ENCODE measurements at places on chromosomes 5 and 9. TPM values are rescaled to one million over a fixed set of nuclear protein-coding genes. Genes with fewer than 3 reads are reported as not detected.

- H3K4me3 ChIP-seq = no peak overlapping the region
- no peaks in the 10 kb centered on the region for H3K4me1 ChIP-seq
- DNase-seq = no peak
- H3K36me3 ChIP-seq = no peaks in the 10 kb centered on the region
These were observed 90.2 kb upstream of the PARP8 start for GRCh38 chr5:50576265-50576664.

DNA sequence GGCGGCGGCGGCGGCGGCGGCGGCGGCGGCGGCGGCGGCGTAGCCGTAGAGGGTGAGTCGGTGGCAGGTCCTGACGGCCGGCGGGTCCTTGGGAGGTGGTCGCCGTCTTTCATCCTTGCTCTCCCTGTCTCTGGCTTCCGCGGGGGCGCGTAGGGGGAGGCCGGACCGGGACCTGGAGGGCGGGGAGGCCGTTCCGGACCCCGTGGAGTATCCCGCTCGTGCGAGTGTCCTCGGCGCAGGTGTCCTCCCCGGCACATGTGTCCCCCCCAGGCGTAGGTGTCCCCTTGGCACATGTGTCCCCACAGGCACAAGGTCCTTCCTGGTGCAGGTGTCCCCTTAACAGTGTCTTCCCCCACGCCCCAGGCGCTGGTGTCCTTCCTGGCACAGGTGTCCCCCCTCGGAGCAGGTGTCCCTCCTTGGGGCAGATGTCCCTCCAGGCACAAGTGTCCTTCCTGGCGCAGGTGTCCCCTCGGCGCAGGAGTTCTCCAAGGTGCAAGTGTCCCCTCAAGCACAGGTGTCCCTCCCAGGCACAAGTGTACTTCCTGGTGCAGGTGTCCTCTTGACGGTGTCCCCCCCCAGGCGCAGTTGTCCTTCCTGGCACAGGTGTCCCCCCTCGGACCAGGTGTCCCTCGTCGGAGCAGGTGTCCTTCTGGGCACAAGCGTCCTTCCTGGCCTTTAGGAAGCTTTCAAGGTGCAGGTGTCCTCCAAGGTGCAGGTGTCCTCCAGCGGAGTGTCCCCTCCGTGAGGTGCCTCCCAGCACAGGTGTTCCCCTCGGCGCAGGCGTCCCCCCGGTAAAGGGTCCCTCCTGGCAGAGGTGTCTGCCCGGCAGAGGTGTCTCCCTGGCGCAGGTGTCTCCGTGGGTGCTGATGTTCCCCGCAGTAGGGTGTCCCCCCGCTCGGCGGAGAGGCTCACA, 519 bp downstream of the EXOC3 start:
- peak overlapping the region; percentile 92 for H3K4me3 ChIP-seq
- H3K27me3 ChIP-seq = no peaks in the 10 kb centered on the region
- peaks cover 30% of the 10 kb centered on the region for H3K4me1 ChIP-seq
- H3K27ac ChIP-seq = peak overlapping the region; percentile 90

DNA sequence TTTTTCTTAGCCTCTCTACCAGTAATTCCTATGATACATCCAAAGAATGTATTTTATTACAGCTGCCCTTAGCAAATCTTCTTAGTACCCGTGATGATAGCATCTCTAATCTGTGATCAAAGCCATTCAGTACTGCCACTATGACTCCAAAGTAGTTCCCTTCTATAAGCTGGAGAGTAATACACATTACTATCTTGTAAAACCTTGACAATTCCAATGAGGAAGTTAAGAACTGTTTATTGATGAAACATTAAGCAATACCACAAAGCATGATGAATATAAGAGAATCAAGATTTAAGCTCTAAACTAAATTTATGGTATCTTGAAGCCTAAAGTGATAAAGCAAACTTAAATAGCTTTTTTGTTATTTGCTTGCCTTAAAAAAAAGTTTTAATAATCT, 86.1 kb downstream of the SMIM23 start:
- no peak overlapping the region for H3K4me3 ChIP-seq
- no peaks in the 10 kb centered on the region for H3K27me3 ChIP-seq
- H3K4me1 ChIP-seq = peaks cover 7% of the 10 kb centered on the region
- peaks cover 90% of the 10 kb centered on the region for H3K36me3 ChIP-seq
- no peak for DNase-seq

LPAR1 gene
- total RNA-seq = 12.4 TPM

AFAP1L1 gene
- total RNA-seq = 40.6 TPM

GRCh38 chr9:93081931-93082330, 14.1 kb upstream of the CARD19 start:
- H3K27me3 ChIP-seq = no peaks in the 10 kb centered on the region
- DNase-seq = no peak
- H3K4me1 ChIP-seq = no peaks in the 10 kb centered on the region
- H3K4me3 ChIP-seq = no peak overlapping the region
- no peak overlapping the region for H3K27ac ChIP-seq

PTGDS gene
- 3,579 TPM for total RNA-seq

ITK gene
- total RNA-seq = 0.36 TPM

DNA sequence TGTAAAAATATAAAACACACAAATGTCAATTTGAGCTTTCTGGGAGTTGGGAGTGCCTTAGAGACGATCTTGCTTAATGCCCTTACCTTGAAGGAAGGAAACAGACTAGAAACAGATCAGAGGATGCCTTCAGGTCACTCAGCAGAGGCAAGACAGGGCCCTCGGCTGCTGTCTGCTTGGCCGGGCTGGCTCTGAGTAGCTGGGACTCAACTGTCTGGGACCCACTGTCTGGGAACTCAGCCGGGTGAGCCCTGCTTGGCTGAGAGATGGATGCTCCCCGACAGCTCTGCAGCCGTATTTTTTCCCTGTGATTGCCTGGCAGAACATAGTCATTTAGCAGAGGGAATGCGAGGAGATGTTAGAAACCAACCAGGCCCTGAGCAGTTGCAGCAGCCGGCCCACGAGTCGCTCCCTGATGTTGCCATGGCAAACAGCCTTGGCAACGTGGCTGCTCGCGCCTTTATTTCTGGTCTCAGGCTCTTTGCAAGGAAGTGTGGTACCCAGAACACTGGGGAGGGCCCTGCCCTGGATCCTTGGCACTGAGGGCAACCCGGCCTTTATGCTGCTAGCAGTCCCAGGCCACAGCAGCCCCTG, 10.9 kb downstream of the PPARGC1B start:
- H3K36me3 ChIP-seq = no peaks in the 10 kb centered on the region
- DNase-seq = no peak
- no peak overlapping the region for H3K4me3 ChIP-seq
- peaks cover 100% of the 10 kb centered on the region for H3K4me1 ChIP-seq
- H3K27ac ChIP-seq = peak overlapping the region; percentile 95

DNA sequence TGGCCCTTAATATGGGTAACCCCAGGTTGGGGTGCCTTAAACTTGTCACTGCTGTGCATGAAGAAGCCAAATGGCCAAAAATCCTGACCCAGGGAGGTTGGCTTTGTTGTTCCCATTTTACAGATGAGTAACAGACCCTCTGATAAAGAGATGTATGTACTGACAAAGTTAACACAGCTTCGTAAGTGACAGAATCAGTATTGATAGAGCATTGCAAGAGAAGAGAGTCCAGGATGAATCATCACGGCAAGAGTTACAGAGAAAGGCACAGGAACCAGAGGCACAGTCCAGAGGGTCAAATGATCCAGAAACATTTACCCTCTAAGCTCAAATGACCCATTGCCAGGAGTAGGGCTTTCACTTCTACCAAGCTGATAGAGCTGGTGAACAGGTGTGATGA, 103.8 kb upstream of the SMC2 start:
- no peak overlapping the region for H3K4me3 ChIP-seq
- H3K27me3 ChIP-seq = no peaks in the 10 kb centered on the region
- no peak for DNase-seq
- H3K27ac ChIP-seq = no peak overlapping the region
- no peaks in the 10 kb centered on the region for H3K36me3 ChIP-seq

GRCh38 chr5:136453986-136454758, 88.8 kb upstream of the TRPC7 start:
- H3K4me1 ChIP-seq = no peaks in the 10 kb centered on the region
- H3K4me3 ChIP-seq = no peak overlapping the region
- H3K27me3 ChIP-seq = peaks cover 18% of the 10 kb centered on the region
- no peak overlapping the region for H3K27ac ChIP-seq

DNA sequence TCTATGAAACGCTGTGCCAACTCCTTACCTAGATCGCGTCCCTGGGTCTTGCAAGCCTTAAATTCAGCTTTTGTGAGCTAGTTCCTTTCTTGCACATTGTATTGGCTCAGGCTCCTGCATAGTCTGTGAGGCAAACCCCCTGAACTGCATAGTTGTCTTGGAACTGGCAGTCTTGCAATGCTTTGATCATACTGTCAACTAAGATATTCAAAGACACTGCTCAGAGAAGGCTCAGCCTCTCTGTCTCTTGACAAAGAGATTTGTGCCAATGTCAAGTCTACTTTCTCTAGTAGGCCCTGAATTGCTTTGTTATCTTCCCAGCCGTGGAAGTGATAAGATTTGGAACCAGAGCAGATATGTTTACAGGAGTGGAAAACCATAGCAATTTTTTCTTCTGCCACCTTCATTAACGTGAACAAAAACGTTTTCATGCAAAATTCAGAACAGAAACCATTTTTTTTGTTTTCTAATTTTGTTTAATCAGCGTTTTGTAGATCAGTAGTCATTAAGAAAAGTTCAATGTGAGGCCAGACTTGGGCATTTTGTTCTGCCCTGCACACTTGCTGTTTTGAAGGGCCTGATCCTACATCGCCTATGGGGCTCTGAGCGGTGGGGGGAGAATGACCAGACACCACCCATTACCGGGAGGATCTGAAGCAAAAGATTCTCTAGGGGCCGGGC, 27.6 kb upstream of the ENTREP1 start:
- DNase-seq = no peak
- no peak overlapping the region for H3K4me3 ChIP-seq
- H3K27me3 ChIP-seq = no peaks in the 10 kb centered on the region
- peaks cover 27% of the 10 kb centered on the region for H3K4me1 ChIP-seq

DNA sequence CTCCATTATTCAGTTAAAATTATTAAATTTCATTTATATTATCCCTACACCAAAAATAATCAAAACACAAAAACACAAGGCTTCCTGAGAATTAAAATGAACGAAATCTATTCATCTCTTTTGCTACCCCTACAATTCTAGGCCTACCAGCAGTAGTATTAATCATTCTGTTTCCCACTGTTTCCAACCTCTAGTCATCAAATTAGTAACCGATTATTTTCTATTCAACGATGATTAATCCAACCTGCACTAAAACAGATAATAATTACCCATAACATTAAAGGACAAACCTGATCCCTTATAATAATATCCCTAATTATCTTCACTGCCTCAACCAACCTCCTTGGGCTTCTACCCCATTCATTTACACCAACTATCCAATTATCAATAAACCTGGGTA, 86.0 kb downstream of the INSL6 start:
- no peak overlapping the region for H3K27ac ChIP-seq
- H3K4me3 ChIP-seq = no peak overlapping the region
- DNase-seq = no peak
- H3K36me3 ChIP-seq = peaks cover 3% of the 10 kb centered on the region

DNA sequence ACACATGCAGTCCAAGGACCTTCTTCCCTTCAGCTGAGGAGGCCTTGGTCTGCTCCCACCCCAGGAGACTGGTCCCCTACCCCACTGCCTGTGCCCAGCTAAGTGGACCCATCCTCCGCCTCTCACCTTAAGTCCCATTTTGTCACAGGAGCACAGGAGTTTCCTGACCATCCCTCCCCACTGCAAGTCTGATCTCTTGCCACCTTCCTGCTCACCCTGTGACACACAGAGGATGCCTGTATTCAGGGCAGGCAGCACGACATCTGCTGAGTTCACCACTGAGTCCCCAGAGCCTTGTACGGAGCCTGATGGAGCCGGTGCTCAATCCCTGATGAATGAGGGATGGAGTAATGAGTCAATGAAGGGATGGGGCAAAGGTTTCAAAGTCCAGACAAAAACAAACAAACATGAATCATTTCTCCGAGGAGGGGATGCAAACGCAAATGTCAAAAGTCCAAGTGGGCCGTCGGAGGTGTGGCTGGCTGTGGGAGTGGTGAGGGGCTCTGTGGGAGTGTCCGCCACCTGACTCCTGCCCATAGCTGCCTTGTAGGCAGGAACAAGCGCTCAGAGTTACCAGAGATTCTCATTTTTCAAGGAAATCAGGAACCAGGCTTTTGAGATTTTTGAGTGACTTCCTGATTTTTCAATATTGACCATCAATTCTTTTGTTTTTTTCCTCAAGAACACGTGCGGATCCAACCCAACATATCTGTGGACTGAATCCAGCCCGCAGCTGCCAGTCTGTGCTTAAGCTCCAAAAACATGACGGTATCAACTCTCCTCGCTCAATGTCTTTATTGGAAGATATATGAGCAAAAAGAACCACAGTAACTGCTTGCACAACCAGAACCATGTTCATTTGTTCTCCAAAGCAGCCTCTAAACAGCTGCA, 4.4 kb downstream of the RAPGEF1 start:
- peaks cover 93% of the 10 kb centered on the region for H3K4me1 ChIP-seq
- peaks cover 8% of the 10 kb centered on the region for H3K36me3 ChIP-seq
- peak overlapping the region; percentile 94 for H3K27ac ChIP-seq
- H3K27me3 ChIP-seq = no peaks in the 10 kb centered on the region
- no peak overlapping the region for H3K4me3 ChIP-seq

F12 gene
- total RNA-seq = not detected

GRCh38 chr5:160635046-160635445, 213.4 kb downstream of the PTTG1 start:
- H3K27me3 ChIP-seq = peaks cover 20% of the 10 kb centered on the region
- DNase-seq = no peak
- no peaks in the 10 kb centered on the region for H3K36me3 ChIP-seq
- no peak overlapping the region for H3K27ac ChIP-seq

SHISAL2B gene
- total RNA-seq = not detected

DNA sequence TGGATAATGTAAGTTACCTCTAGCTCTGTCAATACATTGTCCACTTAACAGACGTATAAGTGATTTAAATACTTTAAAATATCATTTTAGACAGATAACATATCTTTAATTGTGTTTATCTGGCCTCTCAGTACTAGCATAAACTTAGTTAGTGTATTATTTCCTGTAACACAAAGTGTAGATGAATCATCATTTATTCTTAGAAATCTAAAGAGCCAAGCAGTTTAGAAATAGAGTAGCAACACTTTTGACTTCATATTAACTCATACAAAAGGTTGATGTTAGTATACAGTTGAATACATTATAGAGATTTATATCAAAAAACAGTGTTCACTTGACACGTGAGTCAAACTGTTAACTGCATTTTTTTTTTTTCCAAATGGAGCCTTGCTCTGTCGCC, 18.0 kb downstream of the NCBP1 start:
- no peak for DNase-seq
- H3K4me3 ChIP-seq = no peak overlapping the region
- peaks cover 86% of the 10 kb centered on the region for H3K36me3 ChIP-seq
- no peaks in the 10 kb centered on the region for H3K27me3 ChIP-seq

GRCh38 chr5:169805527-169805934, 168.5 kb downstream of the DOCK2 start:
- no peak overlapping the region for H3K27ac ChIP-seq
- no peak for DNase-seq
- H3K27me3 ChIP-seq = peaks cover 43% of the 10 kb centered on the region
- H3K4me1 ChIP-seq = no peaks in the 10 kb centered on the region
- no peaks in the 10 kb centered on the region for H3K36me3 ChIP-seq

CTXN3 gene
- total RNA-seq = not detected

DNA sequence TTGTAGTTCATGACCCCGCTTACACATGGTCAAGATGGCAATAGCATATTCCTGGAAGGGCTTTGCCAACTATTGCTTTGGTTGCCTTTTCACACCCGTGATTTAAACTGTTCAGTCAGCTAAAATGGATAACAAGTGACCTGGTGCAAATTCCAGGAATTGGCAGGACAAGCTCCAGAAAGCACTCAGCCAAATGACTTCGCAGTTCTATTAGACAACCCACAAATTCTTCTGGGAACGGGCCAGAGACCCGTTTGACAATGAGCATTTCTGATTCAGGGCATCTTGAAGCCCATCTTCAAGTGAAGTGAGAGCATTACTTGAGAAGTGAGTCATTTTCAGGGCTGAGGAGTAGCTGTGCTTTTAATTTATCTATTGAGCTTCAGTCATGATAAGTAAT, 165.0 kb downstream of the DROSHA start:
- H3K36me3 ChIP-seq = no peaks in the 10 kb centered on the region
- no peaks in the 10 kb centered on the region for H3K27me3 ChIP-seq
- H3K4me1 ChIP-seq = peaks cover 7% of the 10 kb centered on the region
- DNase-seq = no peak
